Suprapubic skin (tissue), 4 donors: ENCODE measurements at places on chromosomes 4 and X. TPM values are rescaled to one million over a fixed set of nuclear protein-coding genes. Genes with fewer than 3 reads are reported as not detected.

DNA sequence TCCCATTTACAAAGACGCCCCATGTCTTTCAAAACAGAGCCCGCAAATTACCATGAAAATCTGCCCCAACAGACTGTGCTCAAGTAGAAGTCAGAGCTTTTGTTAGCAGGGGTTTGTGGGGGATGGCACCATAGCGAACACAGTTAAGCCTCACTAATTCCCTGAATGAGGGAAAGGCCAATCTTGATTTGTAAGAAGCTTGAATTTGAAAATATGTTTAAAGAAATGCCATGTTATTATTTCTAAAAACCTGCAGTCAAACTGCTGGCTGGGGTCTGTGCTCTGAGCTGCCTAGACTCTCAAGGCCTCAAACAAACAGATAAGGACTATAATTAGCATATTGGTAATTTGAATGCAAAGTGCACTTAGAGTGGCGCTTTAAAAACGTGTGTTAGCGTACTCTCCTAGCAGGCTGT, 9.4 kb upstream of the PAK3 start:
- no peak for DNase-seq

DNA sequence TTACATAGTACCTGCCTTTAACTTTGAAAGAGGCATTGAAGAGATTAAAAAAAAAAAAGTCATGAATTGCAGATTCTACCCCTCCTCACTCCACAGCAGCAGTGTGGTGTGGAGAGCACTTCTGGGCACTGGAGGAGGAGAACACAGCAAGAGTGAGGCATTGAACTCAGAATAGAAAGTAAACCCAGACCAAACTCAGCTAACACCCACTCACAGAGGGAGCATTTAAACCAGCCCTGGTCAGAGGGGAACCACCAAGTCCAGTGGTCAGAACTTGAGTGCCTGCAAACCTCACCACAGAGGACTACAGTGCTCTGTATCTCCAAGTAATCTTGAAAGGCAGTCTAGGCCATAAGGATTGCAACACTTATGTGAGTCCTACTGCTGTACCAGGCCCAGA, 15.6 kb upstream of the UGT2A1 start:
- no peak for DNase-seq

GRCh38 chr4:57091657-57092162, 18.5 kb downstream of the IGFBP7 start:
- no peak for DNase-seq

DNA sequence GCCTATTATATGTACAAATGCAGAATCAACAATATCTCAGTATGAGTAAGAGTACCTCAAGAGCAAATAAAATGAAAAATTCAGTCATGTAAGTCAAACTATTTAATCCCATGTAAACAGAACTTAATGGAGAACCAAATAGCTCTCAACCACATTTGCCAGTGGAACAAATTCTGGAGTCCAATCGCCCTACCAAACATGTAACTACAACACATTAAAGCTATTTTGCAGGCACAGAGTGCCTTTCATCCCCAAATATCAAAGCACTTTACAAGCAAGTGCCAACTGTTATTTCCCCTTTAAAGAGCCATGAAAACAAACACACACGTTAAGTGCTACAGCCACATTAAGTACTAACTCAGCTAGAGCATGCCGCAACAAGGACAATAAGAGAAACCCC, 51.3 kb downstream of the PCDH19 start:
- DNase-seq: no peak

GRCh38 chr4:1769692-1770091, 23.4 kb upstream of the FGFR3 start:
- DNase-seq: no peak

GRCh38 chr4:165678236-165678935, 194.7 kb upstream of the TLL1 start:
- DNase-seq: no peak

- DNase-seq: no peak
These were observed 7.2 kb downstream of the HTR2C start for GRCh38 chrX:114591121-114591520.

DNA sequence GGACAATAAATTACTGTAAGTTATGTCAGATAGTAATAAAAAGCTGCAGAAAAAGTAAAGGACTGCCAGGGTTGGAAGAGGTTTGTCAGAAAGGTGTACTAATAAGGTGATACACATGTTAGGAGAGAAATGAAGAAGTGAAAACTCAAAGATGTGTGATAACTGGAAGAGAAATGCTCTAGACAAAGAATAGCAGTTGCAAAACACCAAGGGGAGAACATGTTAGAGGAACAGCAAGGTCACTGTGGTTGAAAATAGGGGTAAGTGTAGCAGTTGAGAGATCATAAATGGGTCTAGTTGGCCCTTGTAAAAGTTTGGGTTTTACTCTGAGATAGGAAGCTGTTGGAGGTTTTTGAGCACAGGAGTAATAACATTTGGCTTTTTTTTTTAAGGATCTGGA, 46.9 kb downstream of the HSPA4L start:
- no peak for DNase-seq

- no peak for DNase-seq
These were observed 860 bp downstream of the FAM50A start for GRCh38 chrX:154444755-154445246.

Gene CLCN4
- 3.1 TPM for total RNA-seq

- DNase-seq: no peak
These were observed 4.0 kb upstream of the KCNIP4 start for GRCh38 chr4:21952549-21952948.

Gene NR3C2
- total RNA-seq: 11.5 TPM

GRCh38 chr4:72604324-72604723, 35.3 kb upstream of the ADAMTS3 start:
- DNase-seq: no peak

DNA sequence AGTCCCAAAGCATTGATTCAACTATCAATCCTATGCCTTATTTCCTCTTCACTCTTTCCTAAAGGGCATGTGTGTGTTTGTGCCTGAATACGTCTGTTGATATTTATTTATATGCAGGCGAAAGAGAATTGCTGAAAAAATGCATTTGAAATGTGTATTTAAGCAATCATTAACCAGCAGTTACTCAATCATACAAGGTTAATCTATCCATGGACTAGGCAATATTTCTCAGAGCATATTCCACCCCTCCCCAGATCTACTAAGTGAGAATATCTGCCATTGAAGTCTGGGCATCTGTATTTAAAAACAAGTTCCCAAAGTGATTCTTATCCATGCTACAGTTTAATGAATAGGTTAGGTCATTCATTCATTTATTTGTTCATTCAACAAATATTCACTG, 113.6 kb downstream of the RASGEF1B start:
- DNase-seq: no peak

Gene COL4A6
- 20.7 TPM for total RNA-seq

DNA sequence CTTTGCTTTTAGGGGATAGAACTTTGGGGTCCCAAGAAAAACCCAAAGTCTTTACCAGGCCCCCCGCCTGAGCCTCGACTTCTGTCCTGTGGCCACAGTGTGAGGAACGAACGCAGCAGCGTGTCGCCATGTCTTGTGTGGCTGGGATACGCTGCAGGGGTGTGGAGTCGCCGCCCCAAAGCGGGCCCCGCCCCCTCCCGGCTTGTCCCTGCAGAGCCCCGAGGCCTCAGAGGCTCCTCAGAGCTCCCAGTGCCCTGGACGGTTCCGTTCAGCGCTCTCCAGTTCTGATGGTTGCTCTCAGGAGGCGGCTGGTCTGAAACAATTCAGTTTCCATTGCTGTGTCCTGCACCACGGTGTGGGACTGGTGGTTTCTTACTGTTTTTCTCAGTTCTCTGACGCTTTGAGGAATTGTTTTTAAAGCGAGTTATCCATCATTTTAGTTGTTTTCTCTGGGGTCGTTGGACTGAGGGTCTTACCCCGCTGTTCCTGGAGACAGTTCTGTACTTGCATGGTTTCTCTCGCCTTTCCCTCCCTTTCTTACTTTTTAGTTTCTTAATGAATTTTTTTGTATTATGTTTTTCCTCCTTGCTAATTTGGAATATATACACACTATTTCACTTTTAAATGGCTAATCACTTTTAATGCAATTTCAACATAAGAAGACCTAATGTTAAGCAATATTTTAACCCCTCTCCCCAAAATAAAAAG, 1.6 kb upstream of the IDUA start:
- DNase-seq: no peak

Gene FGG
- total RNA-seq: 35.4 TPM

Gene LETM1
- total RNA-seq: 64.0 TPM

DNA sequence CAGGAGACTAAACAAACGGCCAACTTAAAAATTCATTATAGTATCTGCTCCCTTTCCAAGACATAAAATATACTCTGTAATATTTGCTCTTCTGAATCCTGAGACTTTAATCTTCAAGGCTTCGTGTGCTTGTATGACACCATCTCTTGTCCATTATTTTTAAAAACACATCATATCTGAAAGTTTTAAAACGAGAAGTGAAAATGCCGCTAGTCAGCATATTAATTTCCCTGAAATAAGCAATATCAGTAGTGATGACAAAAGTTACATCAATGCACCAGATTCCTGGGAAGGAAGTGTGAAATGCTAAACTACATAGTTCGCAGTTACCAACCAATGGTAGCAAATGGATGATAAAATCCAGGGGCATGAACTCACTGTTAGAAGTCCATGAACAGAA, 66.8 kb upstream of the EXOC1L start:
- no peak for DNase-seq

DNA sequence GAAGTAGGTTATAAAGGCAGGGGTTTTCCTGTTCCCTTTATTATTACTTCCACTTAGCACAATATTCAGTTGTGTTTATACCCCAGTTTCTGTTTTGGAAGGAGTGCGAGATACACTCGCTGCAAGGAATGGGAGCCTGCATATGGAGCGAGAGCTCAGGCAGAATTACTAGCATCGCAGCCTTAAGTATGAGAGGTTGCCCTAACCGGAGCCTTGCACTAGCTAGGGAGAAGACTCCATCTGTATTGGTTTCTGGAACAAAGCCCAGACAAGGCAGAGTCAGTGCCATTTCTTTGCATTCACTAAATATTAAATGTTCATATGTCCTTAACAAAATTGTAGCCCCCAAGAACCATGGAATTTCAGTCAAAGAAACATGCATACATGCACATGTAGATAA, 6.2 kb upstream of the DCTD start:
- DNase-seq: no peak

GRCh38 chrX:154436374-154436982, 476 bp upstream of the GDI1 start:
- peak; percentile 64 for DNase-seq

Gene CLDN34
- not detected for total RNA-seq

Gene EXOC1L
- not detected for total RNA-seq

DNA sequence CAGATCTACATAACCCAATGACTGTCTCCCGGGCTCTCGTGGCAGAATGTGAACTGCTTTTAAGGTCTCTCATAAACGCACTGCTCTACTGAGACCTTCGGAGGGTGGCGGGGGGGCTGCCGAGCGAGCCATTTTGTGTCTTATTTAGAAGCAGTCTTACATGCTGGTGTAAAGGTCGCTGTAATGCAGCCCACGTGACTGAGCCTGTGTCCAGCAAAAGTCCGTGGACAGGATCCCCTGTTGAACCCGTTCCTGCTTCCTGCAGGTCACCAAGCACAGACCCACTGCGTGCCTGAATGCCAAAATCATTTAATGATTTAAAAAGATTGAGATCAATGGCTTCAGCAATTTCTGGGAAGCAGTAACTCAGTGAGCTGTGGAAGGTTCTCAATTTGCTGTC, 415.9 kb downstream of the BCOR start:
- DNase-seq: no peak

Gene TCEAL9
- total RNA-seq: 28.0 TPM

- DNase-seq: no peak
These were observed 530.5 kb downstream of the FAM133A start for GRCh38 chrX:94204524-94204923.

DNA sequence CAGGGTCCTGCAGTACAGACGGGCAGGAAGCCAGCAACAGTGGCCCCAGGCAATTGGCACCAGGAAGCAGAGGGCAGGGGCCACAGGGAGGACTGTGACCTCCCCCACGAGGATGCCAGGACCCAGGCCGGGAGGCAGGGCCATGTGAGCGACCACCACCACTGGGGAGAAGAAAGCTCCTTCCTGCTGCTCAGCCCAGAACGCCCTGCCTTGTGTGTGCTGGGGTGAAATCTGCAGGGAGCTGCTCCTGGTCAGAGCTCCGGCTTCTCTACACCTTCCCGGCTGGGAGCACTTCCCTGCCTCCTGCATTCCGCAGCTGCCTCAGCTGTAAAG, 100.4 kb downstream of the HMX1 start:
- peak; percentile 50 for DNase-seq

- no peak for DNase-seq
These were observed 3.7 kb upstream of the CCNQ start for GRCh38 chrX:153602601-153603000.

GRCh38 chr4:105496899-105497298, 23.0 kb upstream of the PPA2 start:
- DNase-seq: no peak
